GDM1 (cell line): ENCODE measurements at places on chromosomes 4 and X.

DNA sequence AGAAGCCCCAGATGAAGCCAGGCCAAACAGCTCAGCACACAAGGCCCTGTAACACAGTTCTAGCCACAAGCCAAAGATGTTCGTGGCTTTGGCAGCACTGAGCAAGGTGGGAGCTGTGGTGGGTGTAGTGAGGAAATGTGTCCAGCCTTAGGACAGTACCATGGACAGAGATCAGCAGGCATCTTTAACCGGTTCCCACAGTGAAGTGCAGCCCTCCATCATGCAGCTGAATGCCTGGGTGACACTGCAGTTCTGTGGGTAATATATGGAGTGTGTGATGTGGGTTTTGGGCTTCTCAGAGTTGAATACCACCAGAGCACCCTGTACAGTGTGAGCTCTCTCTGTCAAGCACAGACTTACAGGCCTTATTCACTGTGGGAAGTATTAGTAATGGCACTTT lies 6.0 kb upstream of the NEXMIF start:
- DNase-seq: no peak

DNA sequence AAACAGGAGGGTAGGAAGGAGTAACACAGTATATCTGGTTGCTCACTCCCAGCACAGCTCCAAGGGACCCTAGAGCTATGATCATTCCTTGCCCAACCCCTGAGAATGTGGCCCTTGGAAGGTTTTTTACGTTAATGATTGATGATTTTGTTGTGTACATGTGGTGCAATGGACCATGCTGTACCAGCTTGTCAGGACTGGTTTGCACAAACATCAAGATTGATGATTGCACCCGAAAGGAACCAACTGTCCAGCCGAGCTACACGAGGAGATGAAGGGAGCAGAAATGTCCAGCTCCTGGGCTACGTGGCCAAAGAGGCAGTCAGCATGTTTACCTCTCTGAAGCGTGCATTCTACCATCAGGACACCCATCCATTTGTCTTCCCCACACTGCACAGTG lies 83.2 kb upstream of the USP9X start:
- DNase-seq: no peak

DNA sequence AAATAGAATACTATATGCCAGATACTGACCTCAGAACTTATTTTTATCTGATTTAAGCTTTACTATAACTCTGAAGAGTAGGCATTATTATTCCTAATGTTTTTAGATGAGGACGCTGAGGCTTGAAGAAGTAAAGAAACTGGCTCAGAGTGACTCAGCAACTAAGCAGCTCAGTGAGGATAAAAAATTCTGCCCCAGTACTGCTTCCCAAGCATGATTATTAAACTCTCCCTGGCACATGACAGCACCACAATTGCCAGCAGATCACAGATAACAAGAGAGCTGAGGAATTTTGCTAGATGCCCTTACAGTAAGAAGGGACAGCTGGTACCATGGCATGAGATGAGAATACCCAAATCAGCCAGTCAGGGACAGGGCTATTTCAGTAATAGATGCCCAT lies 219.4 kb downstream of the NKX6-1 start:
- DNase-seq: no peak

- DNase-seq: no peak
These were observed 54.9 kb downstream of the WDR19 start for GRCh38 chr4:39237179-39237578.

GRCh38 chr4:145796346-145796745 lies 116.4 kb downstream of the C4orf51 start:
- DNase-seq: no peak

- DNase-seq: no peak
These were observed 2052.8 kb upstream of the TENM3 start for GRCh38 chr4:180190382-180190781.

DNA sequence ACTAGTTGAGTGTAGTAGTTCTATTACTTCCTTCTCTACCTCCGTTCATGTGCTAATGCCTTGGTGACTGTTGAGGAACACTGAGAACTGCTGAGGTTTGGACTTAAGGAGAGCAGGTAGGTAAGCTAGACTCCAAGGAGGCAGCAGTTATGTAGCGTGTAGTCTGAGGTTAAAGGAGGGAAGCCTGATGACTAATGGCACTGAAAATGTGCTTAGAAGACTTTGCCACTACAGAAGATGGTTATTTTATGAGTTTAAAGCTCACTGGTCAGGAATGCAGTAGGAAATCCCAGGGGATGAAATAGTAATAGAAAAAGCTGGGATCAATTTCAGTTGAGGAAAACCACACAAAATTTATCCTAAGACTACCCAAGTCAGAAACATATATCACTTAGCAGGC lies 1077.3 kb downstream of the RAPGEF2 start:
- DNase-seq: no peak

DNA sequence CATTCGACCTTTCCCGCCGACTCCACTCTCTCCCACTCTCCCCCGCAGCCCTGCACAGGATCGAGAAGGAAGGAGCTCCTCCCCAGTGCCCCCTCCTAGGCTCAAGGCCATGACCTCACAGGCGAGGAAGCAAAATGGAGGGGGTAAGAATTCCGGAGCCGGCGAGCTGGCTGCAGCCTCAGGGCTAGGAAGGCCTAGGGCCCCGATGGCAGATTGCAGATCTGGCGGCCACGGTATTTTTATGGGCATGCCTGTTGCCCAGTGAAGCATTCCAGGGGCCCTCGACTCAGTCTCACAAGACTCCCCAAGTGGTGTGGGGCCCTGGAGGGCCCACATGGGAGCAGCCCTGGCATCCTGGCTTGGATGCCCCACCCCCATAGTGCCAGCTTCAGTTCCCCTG lies 942 bp upstream of the L1CAM start:
- no peak for DNase-seq

DNA sequence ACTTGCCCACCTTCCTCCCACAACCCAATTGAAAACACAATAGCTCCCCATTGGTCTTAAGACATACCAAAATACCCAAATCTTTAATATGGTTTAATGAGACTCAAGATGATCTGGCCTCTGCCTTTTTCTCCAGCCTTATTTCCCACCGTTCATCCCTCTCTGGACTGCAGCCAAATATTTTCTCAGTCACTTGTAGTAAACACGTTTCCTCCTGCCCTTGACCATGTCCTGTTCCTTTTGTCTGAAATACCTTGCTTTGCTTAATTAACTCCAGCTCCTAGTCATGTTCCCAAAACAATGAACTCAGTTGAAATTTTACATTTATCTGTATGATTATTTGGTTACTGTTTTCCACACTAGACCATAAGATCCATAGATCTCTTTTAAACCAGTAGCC lies 8.4 kb upstream of the NUP54 start:
- DNase-seq: no peak

DNA sequence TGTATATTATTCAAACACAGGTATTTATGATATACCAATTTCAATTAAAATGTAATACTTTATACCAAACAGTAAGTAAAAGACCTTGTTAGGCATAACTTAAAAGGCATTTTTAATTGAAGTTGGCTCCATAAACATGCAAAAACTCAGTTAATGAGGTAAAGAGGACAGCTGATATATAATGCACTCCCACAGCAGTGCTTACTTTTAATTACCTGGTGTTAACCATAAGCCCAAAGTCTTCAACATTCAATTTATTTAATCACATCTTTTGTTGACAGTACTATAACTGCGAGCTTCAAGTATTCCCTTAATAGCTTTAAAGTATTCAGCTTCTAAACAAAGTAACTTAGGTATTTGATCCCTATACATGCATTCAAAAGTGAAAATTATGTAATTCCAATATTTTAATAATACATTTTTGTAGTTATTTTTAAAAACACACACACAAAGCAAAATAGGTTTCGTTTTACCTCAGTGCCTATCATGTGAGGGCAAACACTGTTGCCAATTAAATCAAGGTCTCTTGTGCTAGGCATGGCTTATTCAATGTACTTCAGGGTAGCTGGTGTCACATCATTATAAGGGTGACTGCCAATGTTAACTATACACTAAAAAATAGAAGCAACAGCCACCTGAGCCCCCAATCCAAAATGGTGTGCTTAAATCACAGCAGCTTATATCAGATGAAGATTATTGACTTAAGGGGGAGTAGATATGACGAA lies 197.1 kb downstream of the LRBA start:
- DNase-seq: no peak

- no peak for DNase-seq
These were observed 91.8 kb downstream of the SHISA3 start for GRCh38 chr4:42489095-42489494.

- DNase-seq: no peak
These were observed 59.4 kb upstream of the MSN start for GRCh38 chrX:65608026-65608425.

DNA sequence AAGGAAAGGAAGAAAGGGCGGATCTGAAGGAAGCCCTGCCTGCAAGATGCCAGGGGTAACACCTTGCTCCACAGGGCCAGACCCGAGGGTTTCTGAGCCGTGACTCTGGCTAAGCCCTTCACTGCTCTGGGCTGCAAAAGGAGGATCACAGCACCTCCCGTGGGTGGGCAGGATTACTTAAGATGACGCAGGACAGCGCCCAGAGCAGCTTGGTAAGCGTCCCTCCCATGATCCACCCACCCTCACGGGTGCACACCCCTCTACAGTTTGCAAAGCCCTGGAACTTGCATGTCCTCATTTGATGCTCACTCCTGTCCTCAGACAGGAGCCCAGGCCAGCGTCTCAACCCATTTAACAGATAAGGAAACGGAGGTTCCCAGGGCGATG lies 64.9 kb downstream of the CRMP1 start:
- DNase-seq: no peak

- DNase-seq: no peak
These were observed 161.2 kb upstream of the AGTR2 start for GRCh38 chrX:116009346-116009745.

GRCh38 chr4:156512622-156513021 lies 459.0 kb downstream of the PDGFC start:
- no peak for DNase-seq

DNA sequence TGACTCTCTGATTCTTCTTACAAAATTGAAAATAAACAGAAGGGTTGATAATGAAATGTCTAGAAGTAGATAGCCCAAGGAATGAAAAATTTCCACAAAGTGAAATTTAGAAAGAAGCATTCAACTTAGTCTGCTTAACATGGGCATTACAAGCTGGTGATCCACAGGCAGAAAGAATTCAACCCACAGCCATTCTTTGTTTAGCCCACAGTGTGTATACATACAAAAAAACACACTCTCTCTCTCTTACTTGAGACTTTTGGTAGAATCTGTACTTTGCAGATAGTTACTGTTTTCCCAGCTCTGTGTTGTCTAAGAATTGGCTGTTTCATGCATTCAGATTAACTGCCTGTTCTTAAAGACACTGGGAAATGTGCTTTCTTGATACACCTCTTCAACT lies 159.8 kb downstream of the SLC4A4 start:
- no peak for DNase-seq

- DNase-seq: no peak
These were observed 21.3 kb downstream of the ETDA start for GRCh38 chrX:135273162-135273561.

DNA sequence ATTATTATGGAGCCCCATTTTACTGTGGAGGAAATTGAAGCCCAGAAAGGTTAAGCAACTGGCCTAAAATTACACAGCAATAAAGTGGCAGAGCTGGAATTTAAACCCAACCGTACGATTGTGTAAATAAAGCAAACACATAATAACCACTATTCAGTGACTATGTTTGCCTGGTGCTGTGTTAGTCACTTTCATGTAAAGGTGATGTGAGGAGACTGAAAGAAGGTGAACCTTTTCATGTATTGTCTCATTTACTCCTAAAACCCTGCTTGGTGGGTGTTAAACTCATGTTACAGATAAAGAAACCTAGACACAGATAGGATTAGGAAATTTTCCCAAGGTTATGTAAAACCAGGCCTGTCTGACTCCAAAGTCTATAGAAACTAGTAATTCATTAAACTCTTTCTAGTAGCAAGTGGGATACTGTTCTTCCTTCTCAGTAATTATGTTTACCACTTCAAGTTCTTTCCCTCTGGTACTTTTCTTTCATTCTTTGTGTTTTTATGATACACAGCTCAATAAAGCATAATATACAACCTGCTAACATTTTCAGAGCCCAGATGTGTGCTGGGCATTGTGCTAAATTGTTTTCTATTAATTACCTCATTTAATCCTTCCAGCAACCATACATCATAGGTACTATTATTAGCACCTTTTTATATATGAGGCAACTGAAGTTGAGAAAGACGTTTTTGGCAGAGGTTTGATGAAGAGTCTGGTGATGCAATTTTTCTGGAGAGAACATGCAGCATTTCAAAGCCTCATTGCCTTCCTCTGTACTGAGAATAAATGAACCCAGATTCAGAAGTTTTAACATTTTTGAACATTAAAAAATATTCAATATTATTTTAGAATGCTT lies 202.7 kb downstream of the SPRY1 start:
- no peak for DNase-seq

DNA sequence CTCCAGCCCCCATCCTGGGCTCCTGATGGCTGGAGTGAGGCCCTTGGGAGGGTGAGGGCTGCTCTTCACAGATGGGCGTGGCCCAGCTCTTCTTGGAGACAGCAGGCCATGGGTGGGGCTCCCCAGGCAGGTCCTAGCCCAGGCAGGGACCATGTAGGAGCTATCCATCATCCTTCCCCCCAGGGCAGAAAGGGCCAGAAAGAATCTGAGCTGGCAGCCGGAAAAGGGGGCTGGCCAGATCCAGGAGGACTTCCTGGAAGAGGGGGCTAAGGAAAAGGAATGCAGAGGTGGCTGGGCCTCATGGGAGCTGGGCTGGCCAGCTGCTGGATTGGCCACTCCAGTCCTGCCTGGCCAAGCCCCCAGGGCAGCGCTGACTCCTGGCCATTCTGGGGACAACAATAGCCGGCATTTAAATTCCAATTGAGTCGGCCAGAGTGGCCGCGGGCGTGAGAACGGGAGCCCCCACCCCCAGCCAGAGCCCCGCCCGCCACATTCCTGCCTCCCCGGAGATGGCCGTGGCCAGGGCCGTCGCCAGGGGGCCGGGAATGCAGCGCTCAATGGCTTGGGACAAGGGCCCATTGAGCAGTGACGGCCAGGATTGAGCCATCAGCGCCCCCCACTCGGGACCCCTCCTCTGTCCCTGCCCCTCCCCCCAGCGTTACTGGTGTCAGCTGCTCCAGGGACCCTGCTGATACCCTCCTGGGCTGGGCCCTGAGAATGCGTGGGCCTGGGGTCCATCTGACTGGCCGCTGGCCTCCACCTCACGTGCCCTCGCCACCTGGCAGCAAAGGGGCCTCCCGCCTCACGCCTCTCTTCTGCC lies 15.1 kb upstream of the FGFR3 start:
- DNase-seq: no peak

- no peak for DNase-seq
These were observed 201.1 kb downstream of the ARHGAP24 start for GRCh38 chr4:85676050-85676425.

- peak; percentile 31 for DNase-seq
These were observed 2.2 kb downstream of the MAMLD1 start for GRCh38 chrX:150365051-150365989.
